ENCODE measurements at places on chromosomes 11 and 22.

- no peak for DNase-seq
Measured at GRCh38 chr11:23679041-23679440, 817.8 kb upstream of the LUZP2 start.

- DNase-seq, result peak; percentile 41
Measured at GRCh38 chr11:643366-643765, 6.3 kb downstream of the DRD4 start.

DNA sequence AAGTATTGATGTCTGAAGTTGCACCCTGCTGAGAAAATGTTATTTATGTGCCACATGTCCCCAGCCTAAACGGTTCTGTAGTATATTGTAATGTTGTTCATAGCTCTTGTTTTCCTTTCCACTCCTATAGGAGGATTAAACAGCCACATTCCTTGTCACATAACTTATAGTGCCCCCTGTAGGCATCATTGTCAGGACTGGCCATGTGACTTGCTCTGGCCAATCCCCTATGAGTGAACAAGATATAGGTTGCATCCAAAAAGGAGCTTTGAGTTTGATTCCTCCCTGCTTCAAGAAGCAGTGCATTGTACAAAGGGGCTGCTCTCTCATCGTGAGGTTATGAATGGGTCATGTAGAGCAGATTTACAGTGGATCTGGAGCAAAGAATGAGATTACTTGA lies 717.6 kb upstream of the ANO5 start:
- peak; percentile 22 for DNase-seq

- no peak for DNase-seq
Measured at GRCh38 chr11:103789952-103790351, 246.5 kb upstream of the DDI1 start.

GRCh38 chr11:111454561-111455192 lies 57.5 kb downstream of the BTG4 start:
- DNase-seq, result peak; percentile 70

DNA sequence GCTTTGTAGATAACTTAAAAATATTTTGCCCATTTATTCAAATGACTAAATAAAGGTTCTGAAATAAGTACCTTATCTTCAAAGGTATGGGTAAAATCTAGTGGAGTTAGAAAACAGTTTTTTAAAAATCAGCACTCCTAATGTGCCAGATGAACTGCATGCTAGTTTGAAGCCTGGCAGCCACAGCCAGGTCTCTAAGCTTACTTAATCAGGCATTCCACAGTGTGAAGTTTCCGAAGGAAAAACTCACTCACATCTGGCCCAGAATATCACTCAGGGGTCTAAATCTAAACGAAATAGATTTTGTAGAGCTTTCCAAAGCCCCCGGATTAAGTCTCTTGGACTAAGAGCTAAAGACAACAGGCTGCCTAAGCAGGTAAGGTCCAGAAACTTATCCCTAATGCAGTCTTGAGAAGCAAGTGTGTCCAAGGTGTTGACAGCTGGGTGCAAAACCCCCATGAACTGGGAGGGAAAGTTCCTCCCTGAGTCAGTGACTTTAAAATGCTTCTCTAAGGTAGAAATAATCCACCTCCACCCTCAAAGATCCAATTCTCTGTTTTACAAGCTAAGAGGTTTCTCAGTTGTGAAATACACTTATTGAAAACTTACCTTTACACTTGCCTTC lies 157.6 kb downstream of the FCHSD2 start:
- no peak for DNase-seq

DNA sequence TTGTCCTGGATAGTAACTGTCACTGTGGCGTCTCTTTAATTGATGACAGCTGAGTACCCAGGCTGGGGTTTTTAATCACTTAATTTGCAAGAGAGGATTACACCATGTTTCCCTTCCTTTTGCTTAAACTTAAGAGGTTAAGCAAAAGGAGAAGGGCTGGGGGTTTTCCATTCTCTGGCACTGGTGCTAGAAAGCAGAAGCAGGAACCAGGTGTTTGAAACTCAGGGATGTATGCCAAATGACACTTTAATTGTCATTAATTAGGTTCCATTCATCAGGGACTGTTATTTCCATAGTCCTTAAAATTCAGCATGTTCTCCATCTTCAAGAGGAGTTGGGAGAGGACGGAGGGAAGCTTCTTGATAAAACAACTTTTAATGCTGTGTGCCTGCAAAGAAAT lies 746.2 kb downstream of the NELL1 start:
- no peak for DNase-seq

- DNase-seq, result no peak
Measured at GRCh38 chr11:7567311-7567710, 53.5 kb downstream of the PPFIBP2 start.

GRCh38 chr22:27337676-27338075 lies 463.9 kb downstream of the MN1 start:
- no peak for DNase-seq

- DNase-seq, result peak; percentile 36
Measured at GRCh38 chr11:22807855-22808570, 21.6 kb downstream of the SVIP start.

DNA sequence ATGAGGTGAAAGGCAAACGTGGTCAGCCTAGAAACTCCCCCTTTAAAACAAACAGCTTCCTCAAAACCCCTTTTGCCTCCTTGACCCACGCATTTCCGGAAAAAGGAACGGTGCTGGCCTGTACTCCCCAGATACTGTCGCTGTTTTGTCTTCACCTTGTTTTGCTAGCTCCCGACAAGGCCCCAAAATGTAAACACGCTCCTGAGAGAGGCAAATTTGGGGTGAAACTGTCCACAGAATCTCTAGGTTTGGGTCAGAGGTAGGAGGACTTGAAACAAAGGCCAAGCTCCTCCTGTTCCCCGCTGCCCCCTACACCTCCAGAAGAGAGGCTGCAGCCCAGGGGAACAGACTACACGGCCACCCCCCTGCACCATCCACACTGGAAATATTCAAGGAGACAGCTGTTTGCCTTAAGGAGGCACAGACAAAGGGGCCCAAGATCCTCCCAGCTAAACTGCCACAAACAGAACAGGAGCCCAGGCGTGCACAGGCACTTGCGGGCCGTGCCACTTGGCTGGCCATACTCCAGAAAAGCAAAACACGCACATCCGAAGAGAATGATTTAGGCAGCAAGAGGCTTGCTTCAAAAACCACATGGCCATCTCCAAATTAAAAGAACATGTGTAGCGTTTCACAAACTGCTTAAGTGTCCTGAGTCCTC lies 160.5 kb upstream of the GRK3 start:
- peak; percentile 29 for DNase-seq

GRCh38 chr11:93972790-93973189 lies 48.4 kb upstream of the HEPHL1 start:
- no peak for DNase-seq

DNA sequence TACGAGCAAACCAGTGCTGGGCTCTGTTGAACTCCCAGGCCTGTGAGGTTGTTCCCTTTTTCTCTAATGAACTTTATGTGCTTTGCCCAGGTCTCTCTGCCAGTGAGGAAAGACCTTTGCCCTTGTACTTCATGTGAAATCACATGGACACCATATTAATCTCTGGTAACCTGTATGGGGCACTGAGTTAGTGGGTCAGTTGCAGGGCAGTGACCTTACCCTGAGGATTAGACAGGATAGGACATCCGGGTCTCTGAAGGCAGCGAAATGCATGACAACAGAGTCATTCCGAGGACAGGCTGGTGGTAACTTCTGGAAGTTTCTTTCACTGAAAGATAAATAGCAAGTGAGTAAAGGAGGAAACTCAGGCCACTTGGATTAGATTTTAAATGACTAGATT lies 93.7 kb downstream of the ZBTB16 start:
- DNase-seq, result no peak

- DNase-seq, result no peak
Measured at GRCh38 chr11:111577821-111578220, 24.4 kb upstream of the SIK2 start.

GRCh38 chr11:84686716-84687115 lies 940.4 kb downstream of the DLG2 start:
- DNase-seq, result no peak

DNA sequence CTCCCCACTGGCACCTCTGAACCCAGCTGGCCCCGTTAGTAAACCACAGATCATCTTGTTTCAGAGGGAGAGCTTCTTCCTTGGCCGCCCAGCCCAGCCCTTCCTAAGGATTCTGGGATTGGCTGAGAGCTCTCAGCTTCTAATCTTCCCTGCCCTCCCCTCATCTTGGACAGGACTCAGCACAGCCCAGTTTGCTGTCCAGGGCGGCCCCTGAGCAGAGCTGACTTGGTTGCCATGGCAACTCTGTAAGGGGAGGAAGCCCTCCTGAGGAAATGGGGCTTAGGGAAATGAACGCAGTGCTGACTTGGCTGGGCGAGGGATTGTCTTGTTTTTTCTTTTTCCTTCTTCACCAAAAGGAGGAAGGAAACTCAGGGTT lies 4.6 kb downstream of the APOL4 start:
- DNase-seq, result peak; percentile 34
